GDM1 (cell line): ENCODE measurements at places on chromosomes 7 and 10.

DNA sequence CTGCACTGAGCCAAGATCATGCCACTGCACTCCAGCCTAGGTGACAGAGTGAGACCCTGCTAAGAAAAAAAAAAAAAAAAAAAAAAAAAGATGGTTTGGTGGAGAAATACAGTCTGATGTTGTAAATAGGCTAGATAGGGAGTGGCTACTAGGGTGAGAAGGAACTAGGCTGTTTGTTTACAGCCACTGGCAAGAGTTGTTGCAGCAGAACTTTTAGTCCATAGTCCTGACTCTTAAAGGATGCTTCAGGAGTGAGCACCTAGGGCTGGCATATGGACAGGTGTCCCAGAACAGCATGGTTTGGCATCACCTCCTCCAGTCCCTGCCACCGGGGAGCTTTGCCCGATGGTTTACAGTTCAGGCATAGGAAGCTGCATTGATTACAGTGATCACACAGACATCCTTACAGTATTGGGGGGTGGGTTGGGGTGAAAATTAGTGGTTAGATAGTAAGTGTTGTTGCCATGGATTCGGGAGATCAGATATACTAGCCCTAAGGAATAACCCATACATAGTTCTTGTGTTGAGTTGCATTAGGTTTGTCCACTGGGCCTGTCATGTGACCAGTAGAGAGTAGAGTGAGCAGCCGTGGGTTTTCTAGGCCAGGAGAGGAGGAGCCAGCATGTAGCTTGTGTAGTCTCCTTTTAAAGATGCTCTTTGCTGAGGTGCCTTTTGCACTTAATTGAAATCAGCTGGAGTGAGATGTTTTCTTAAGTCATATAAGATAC is 35.9 kb downstream of the ZRANB1 start:
- no peak for DNase-seq

GRCh38 chr10:3105905-3106304 is 38.6 kb downstream of the PFKP start:
- DNase-seq = no peak

- no peak for DNase-seq
Measured at GRCh38 chr7:121140790-121141189, 152.3 kb downstream of the CPED1 start.

DNA sequence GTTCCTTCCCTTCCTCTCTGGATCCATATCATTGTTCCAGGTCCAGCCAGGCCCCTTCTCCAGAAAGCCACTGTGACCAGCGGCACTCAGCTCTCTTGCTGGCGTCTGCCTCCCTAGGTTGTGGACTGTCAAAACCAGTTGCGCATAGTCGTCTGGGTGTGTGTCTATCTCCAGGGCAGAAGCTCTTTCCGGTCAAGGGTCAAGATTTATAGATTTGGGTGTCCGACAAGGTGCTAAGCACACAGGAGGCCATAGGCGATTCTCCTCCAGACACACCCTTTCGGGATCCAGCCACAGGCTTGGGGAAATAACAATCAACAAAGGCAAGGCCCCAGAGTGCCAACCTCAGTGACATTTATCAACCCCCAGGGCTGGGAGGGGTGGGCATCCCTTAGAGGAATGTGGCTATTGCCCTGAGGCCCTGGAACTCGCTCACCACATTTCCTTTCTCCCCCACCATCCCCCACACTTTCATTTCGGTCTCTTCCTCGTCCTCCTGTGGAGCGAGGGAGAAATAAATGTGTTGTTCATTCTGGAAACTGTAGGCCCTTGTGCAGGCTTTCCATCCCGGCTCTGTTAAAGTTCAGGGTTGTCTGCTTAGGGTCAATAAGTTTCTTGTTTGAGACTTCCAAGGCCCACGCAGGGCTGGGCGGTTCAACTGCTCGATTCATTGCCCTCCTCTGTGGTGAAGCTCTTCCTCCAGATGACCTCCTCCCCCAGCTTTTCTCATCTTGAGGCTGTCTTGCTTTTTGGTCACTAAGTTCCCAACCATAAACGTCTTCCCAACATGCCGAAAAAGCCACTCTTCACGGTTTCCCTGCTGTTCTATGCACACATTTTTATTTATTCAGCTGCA is 57.9 kb downstream of the AFAP1L2 start:
- no peak for DNase-seq

DNA sequence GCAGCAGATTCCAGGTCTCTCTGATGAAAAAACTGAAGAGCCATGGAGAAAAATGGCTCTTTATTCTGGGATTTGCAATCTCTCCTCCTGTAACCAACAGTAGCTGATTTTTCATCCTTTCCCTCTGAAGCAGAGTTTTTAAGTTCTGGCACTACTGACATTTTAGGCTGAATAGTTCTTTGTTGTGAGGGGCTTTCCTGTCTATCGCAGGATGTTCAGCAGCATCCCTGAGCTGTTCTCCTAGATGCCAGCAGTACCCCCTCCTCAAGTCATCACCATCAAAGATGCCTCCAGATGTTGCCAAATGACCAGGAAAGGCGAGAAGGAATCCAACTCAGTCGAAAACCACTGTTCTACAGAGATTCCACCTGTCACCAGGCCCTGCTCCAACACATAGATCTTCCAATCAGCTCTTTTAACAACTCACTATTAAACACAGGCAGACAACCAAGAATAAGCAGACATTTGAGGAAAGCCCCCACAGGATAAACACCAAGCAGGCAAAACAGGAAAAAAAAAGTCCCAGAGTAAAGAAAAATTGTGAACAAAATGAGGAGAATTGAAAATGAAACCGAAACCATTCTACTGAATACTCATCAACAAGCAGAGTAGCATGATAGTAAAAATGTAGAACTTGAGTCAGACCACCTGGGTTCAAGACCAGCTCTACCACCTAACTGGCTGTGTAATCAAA is 124.8 kb downstream of the MPP7 start:
- DNase-seq = no peak

- DNase-seq = no peak
Measured at GRCh38 chr7:128922496-128923410, 12.2 kb upstream of the KCP start.

- DNase-seq = no peak
Measured at GRCh38 chr7:128019288-128019687, 11.9 kb downstream of the LRRC4 start.

- no peak for DNase-seq
Measured at GRCh38 chr7:143391462-143392404, 10.6 kb downstream of the ZYX start.

DNA sequence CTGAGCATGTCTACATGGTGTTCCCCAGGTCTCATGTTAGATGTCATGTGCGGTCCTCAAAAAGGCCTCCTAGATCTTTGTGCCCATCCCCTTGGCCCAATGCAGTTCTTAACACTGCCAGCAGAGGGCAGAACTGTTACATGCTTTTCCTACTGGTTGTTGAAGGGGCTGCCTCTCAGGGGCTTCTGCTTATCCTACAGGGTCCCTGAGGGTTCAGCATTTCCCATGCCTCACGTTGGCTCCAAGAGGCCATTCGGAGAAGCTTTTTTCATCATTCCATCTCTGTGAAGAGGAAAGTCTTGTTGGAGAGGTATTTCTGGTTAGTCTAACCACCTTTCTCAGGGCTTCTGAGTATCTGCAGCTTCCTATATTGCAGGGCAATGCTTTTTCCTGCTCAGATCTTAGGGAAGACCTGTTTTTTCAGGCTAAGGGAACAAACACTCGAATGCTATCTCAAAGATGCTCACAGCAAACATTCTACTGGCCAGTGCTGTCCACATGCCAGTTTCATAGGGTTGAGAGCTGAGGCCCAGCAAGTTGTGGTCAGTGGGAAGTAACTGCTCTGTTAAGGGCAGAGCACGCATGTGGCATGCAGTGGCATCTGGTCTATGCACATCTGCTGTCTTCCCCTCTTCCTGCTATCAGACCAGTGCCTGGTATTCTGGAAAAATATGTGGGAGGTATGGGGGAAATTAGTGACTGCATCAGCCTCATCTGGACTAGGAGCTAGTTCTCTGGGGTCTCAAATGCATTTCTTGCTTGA is 31.5 kb downstream of the MBL2 start:
- DNase-seq = peak; percentile 46

GRCh38 chr10:17506856-17507471 is 52.6 kb upstream of the ST8SIA6 start:
- DNase-seq = no peak

DNA sequence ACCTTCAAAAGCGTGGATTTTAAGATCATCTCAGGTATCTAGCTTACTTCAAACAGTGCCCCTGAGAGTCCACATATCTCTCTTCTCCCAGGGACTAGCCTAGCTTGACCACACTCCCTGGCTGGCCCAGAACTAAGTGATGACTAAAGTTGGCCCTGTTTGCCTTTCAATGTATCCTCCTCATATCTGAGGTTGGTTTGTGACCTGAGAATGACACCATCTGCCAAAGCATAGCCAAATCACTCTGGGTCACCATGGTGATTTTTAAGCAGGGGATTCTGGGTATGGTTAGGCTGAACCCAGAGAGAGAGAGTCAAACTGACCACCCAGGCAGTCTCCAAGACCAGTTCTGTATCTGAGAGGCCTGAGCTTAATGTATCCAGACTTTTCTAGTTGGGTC is 16.2 kb downstream of the CNNM1 start:
- no peak for DNase-seq

DNA sequence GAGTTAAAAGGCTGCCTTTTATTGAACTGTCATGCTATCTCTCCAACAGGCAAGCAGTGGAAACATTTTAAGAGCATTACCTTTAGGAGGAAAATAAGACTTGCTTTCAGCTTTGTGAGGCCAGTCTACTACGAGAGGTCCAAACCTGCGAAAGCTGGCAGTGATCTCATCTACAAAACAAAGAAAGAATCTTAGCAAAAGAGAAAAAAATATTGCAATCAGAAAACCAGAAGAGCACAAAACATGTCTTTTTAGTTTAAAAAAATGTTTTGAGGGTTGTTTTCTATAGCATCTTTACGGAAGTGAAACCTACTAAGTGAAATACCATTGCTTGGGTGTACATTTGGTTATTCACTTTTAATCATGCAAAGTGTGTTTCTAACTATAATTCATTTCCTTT is 147.9 kb downstream of the CPEB3 start:
- DNase-seq = no peak

DNA sequence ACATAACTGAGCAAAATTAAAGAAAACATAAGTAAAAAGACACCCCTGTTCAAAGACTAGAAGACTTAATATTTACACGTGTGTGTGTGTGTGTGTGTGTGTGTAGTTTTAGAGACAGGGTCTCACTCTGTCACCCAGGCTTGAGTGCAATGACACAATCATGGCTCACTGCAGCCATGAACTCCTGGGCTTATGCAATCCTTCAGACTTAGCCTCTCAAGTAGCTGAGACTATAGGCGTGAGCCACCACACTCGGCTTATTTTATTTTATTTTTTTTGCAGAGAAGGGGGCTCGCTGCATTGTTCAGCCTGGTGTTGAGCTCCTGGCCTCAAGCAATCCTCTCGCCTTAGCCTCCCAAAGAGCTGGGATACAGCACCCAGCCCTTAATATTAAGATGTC is 90.3 kb downstream of the JMJD1C start:
- DNase-seq = no peak

GRCh38 chr10:94631077-94631875 is 52.3 kb upstream of the CYP2C18 start:
- DNase-seq = peak; percentile 27

GRCh38 chr10:87659571-87660483 is at the start of gene PAPSS2:
Gene PAPSS2 (plus strand): TSS chr10:87659878. CDS start chr10:87659982, 104 bp downstream.
- DNase-seq = no peak

GRCh38 chr7:117949232-117949631 is 76.0 kb upstream of the CTTNBP2 start:
- no peak for DNase-seq

DNA sequence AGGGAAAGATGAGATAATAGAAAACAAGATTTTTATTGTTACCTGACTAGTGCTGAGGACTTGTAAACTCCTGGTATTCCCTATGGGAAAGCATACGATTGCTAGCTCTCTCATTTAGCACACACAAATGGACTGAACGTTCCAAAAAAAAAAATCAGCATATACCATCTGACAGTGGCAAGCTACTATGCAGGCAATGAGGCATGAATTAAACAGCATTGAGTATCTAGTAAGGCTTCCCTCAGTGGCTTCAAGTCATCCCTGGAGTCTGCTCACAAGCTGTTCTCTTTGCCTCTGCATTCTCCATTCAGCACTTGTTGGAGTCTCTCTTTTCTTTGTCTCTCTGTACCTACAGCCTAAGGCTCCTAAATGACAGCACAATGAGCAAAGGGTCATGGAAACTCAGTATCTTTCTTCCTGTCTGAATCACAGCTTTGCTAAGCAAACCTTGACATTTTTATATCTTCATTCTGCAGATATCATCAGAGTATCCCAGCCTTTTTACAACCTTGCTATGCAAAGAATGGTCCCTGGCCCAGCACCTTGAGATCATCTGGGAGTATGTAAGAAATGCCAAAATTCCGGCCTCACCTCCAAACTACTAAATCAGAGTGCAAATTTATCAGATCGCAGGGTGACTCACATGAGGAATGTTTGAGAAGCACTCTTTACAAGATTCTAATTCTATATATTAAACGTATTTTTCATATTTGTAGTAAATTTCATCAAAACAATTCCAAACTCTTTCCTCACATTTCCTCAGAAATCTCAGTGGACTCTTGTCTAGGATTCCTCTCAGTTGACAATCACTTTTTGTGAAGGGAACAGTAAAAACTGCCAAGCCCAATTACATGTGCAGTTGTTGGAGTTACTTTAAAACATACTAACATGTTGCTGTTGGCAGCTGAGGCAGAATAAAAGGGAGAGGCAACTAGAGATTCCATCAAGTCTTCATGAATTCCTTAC is 10.8 kb upstream of the LIPA start:
- no peak for DNase-seq

DNA sequence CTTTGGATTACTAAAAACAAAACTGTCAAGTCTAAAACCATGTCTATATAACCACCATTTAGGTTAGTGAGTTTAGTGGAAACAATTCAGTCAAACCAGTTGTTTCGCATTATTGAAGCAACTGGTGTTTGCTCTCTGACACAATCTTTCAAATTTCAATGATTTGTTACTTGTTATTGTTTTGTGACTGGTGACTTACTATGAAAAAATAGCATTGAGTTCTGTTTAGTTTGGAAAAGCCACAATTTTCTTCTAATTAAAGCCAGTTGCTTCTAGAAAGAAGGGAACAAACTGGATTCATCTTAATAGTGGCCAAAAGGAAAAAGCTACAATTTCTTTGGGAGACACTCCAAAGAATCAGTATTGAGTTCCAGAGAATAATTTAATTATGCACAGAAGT is 30.4 kb downstream of the LAMB4 start:
- no peak for DNase-seq

DNA sequence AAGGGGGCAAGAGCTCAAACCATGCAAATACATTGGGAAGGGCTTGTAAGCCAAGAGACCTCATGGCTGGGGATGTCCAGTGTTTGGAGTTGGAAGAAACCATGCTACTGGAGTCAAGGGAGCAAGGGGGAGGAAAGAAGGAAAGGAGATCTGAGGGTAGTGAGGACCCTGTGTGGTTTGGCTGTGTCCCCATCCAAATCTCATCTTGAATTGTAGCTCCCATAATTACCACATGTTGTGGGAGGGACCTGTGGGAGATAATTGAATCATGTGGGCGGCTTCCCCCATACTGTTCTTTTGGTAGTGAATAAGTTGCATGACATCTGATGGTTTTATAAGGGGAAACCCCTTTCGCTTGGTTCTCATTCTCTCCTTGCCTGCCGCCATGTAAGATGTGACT is 56.5 kb upstream of the ADRB1 start:
- no peak for DNase-seq
